Stimulated activated CD8-positive, alpha-beta memory T cell treated with anti-CD3 and anti-CD28 coated beads, Interleukin-2, amount 100 ng/mL, for 1 hour (primary cell): ENCODE measurements at places on chromosomes 4 and X.

GRCh38 chrX:100695302-100695701 lies 36.6 kb downstream of the SYTL4 start:
- DNase-seq, result no peak

- no peak for DNase-seq
These were observed 36.6 kb downstream of the RASSF6 start for GRCh38 chr4:73583666-73584065.

- DNase-seq, result no peak
These were observed 42.0 kb downstream of the TMEM150C start for GRCh38 chr4:82519776-82520175.

DNA sequence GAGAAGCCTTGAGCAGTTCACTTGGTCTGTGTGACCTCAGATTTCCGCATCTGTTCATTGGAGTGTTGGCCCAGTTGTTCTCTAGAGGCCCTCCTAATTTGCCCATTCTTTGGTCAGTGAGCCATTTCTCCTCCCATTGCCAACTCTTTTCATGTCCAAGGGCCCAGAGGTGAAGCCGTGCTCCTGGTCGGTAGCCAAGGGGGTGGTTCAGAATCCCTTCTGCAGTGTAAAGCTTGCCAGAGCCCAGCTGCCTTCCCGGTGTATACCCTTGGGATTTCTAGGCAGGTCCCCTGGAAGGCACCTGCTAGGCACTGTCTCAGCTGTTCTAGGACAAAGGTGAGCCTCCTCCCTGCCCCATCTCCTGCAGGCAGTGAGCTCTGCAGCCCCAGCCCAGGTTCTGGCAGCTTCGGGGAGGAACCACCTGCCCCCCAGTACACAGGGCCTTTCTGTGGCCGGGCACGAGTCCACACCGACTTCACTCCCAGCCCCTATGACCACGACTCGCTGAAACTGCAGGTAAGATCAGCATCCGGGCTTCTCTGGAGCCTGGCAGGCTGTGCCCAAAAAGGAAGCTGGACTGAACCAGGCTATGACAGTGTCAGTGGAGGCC lies 12.3 kb downstream of the SASH3 start:
- DNase-seq, result no peak

GRCh38 chr4:87005690-87006425 lies 71.0 kb downstream of the AFF1 start:
- no peak for DNase-seq

DNA sequence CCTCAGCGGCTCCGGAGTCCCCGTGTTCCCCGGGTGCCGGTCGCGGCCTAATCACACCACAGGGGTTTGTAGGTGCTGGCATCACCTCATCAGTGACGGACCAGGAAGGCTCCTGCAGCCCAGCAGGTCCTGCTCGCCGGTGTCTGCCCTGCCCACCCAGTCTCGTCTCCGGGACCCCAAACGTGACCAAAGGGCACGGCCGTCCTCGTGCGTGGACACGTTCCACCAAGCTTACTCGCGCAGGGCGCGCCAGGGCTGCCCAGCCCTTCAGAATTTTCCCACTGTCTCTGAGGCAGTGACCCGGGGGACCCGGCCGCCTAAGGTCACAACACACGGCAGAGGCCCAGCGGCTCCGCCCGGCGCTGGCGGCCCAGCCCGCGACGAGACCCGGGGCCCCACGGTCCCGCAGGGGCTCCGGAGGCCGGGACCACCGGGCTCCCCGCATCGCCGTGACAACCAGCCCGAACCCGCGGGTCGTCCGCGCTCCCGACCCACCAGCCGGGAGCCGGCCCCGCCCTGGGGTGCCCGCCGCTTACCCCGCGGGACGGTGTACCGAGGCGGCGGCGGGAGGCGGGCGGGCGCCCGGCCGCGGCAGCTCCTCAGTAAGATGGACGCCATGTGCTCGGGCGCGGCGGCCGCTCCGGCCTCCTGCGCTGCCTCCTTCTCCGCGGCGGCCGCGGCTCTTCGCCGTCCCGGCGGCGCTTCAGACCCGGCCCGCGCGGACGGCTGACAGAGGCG lies 454 bp downstream of the LETM1 start:
- DNase-seq, result no peak

DNA sequence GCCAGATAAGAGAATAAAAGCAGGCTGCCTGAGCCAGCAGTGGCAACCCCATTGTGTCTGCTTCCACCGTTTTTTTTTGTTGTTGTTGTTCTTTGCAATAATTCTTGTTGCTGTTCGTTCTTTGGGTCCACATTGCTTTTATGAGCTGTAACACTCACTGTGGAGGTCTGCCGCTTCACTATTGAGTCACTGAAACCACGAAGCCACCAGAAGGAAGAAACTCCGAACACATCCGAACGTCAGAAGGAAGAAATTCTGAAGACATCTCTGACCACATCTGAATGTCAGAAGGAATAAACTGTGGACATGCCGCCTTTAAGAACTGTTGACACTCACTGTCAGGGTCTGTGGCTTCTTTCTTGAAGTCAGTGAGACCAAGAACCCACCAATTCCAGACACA lies 110.5 kb downstream of the PCDH18 start:
- no peak for DNase-seq

DNA sequence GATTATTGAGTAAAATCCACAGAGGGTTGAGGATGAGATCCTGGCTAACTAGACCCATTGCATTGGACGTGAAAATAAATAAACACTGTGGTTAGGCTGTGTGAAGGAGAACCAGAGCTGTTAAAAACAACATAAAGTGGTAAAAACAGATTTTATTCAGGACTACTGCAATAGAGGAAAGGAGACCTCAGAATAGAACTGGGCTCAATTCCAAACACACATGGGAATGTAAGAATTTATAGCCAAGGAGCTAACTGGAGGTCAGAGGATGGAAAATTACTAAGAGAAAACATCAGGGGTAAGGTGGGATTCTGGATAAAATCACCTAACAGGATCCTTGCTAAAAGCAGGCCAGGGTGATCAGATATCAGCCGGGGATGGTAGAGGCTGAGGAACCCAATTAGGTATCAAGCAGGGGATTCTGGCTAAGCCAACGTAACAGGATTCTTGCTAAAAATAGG lies 112.4 kb downstream of the RNF150 start:
- no peak for DNase-seq

DNA sequence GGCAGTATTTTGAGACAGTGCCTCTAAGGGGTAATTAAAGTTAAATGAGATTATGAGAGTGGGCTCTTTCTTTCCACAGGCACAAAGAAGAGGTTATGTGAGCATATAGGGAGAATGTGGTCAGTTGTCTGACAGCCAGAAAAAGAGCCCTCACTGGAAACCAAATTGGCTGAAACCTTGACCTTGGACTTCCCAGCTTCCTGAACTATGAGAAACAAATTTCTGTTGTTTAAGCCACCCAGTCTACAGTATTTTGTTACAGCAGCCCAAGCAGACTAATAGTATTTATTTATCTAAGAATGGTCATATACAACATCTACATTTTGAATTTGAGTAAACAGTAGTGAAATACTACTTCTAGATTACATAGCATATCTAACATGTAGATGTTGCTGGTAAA lies 473.8 kb downstream of the IL15 start:
- no peak for DNase-seq

DNA sequence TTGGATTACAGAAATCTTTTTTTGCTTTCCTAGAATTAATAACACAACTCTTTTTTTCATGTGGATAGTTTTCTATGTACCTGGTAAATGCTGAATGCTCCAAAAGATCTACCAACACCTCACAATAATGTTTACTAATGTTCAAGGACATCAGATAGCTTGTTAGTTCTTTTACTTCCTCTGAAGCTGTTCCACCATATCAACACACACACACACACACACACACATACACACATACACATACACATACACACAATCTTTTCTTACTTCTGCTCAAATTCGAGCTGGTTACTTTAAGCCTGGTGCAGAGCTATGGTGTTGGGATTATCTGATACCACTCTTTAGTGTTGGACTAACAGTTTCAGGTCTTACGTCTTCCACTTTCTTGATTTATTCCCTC lies 28.3 kb upstream of the TMPRSS11D start:
- no peak for DNase-seq

- DNase-seq, result no peak
These were observed 4.2 kb downstream of the LETM1 start for GRCh38 chr4:1851575-1852410.

DNA sequence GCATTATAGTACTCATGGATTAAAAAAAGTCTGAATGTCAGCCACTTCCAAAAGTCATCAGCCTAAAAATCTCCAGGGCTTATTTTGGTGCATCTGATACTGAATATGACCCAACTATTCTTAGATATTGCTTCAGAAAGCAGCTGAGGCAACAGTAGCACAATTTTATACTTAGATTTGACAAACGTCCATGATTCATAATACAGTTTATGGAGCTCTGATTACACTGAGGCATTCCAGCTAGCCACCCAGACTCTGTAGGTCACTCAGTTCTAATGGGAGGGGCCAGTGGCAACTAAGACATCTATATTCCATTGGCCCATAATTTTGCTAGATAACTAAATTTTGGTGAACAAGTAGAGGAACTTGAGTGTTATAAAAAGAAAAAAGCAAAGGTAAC lies 10.3 kb downstream of the SPATA4 start:
- no peak for DNase-seq

- DNase-seq, result no peak
These were observed 35.4 kb downstream of the WDR1 start for GRCh38 chr4:10081218-10081606.

GRCh38 chr4:4256799-4257198 lies 8.8 kb upstream of the TMEM128 start:
- no peak for DNase-seq
